ENCODE measurements at places on chromosomes 16 and 17.
A peak's percentile ranks its signal among the peaks of the same experiment; 100 is the strongest.

GRCh38 chr17:8994319-8994718 lies 27.0 kb upstream of the NTN1 start:
- peak; percentile 21 for DNase-seq

DNA sequence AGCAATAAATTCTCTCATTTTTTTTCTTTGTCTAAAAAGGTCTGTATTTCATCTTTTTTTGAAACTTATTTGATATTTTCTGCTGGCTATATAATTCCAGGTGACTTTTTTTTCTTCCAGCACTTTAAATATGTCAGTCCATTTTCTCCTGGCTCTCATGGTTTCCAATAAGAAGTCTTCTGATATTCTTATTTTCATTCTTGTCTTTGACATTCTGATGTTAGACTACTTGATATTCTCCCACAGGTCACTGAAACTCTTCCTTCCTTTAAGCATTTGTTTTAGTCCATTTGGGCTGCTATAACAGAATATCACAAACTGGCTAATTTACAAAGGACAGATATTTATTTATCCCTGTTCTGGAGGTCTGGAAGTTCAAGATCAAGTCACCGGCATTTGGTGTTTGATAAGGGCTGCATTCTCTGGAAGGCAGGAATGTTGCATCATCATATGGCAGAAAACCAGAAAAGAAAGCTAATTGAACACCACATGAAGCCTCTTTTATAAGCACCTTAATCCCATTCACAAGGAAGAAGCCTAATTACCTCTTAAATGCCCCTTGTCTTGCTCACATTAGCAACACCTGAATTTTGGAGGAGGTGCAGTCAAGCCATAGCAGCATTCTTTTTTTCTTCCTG lies 242.1 kb upstream of the TNRC6C start:
- peak; percentile 75 for DNase-seq

DNA sequence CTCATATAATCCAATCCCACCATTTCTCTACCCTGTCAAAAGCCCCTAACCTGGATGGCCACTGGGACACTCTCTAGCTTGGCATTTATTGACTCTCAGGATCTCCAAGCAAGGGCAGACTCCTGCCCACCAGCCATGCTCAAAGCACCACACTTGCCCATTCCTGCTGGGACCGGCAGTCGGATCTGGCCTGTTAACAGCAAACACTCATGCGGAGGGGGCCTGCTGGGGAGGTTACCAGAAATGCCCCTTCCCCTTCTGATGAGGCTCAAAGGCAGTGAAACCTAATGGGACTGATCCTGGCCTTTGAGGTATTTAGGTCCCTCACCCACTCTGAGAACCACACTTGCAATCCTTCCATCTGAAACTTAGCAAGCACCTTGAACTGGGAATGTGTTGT lies 6.5 kb upstream of the CCL1 start:
- DNase-seq = no peak

DNA sequence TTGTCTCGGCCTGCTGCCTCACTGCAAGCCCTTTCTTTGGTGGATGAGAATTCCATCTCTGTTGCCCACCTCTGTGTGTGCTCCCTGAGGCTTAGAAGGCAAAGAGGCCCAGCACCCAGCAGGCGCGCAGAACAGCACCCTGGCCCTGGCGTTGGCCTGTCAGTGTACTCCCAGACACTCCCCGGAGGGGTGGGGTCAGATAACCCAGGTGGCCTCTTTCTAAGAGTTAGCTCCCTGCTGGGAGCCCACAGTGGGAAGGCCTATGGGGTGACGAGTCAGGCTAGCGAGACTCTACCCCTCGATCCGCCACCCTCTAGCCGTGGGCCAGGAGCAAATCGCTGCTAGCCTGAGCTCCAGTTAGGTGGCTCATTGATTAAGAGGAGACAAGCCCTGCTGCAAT lies 38.1 kb downstream of the SRL start:
- DNase-seq = no peak
